ENCODE measurements at places on chromosomes 2 and 18. TPM values are rescaled to one million over a fixed set of nuclear protein-coding genes. Genes with fewer than 3 reads are reported as not detected.
A peak's percentile ranks its signal among the peaks of the same experiment; 100 is the strongest.

DNA sequence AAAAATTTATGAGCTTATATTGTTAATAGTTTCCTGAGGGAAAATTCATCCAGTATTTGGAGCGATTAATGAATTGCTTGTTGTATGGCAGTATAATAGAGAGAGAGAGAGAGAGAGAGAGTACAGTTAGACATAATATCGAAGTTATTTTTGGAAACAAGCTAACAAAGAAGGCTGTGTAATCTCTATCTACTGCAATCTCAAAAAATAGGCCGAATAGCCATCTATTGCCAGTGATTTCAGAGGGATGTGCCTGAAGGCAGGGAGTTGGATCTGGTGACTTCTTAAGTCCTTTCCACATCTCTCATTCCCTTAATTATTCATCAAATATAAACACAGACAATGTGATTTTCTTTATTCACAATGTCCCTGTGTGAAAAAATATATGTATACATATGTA, 433.1 kb upstream of the RAB12 start:
- no peak for DNase-seq
- no peak overlapping the region for H3K27ac ChIP-seq
- H3K27me3 ChIP-seq: no peaks in the 10 kb centered on the region
- H3K4me1 ChIP-seq: peaks cover 14% of the 10 kb centered on the region
- no peak overlapping the region for H3K4me3 ChIP-seq

- H3K36me3 ChIP-seq: no peaks in the 10 kb centered on the region
- peaks cover 6% of the 10 kb centered on the region for H3K4me1 ChIP-seq
- no peak overlapping the region for H3K27ac ChIP-seq
- H3K27me3 ChIP-seq: no peaks in the 10 kb centered on the region
- DNase-seq: no peak
- H3K4me3 ChIP-seq: no peak overlapping the region
Measured at GRCh38 chr18:41871229-41872000, 83.6 kb upstream of the PIK3C3 start.

DNA sequence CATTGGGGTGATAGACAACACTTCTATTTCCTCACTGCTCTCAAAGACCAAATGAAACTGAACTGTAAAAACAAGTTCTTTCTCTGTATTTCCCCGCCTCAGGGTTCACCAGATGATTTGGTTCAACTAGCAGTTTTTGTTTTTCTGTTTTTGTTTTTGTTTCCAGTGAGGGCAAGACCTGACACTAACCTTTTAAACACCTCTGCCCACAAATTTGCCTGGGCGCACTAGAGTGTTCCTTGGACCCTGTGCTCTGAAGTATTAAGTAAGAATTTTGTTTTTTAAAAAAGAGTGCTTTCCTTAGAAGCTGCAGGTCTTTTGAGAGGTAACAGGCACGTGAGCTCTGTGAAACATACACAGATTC, 92.9 kb downstream of the DYSF start:
- H3K27ac ChIP-seq: no peak overlapping the region
- peak; percentile 4 for DNase-seq
- no peak overlapping the region for H3K4me3 ChIP-seq
- H3K4me1 ChIP-seq: peaks cover 12% of the 10 kb centered on the region

DNA sequence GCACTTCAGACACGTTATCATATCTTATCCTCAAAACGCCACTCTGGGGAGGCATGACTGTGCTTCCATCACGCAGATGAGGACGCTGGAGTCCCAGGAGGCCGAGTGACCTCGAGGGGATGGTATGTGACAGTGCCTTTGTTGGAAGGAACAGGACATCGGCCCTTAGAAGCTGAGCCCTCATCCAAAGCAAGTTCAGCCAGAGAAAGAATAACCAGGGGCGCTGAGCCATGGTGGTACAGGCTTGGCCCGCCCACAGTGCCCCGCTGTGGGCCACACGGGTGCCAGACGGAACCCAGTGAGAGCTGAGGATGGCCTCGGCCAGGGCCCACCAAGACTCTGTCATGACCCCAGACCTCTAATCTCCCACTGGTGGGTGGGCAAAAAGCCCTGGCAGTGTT, 31.3 kb downstream of the HS1BP3 start:
- H3K36me3 ChIP-seq: peaks cover 42% of the 10 kb centered on the region
- H3K4me1 ChIP-seq: peaks cover 74% of the 10 kb centered on the region
- H3K27me3 ChIP-seq: no peaks in the 10 kb centered on the region
- H3K27ac ChIP-seq: peak overlapping the region; percentile 90
- peak; percentile 73 for DNase-seq

- H3K36me3 ChIP-seq: no peaks in the 10 kb centered on the region
- no peak overlapping the region for H3K4me3 ChIP-seq
- H3K27me3 ChIP-seq: no peaks in the 10 kb centered on the region
- no peak for DNase-seq
- peaks cover 7% of the 10 kb centered on the region for H3K4me1 ChIP-seq
Measured at GRCh38 chr2:202109737-202110184, 36.7 kb downstream of the KIAA2012 start.

DNA sequence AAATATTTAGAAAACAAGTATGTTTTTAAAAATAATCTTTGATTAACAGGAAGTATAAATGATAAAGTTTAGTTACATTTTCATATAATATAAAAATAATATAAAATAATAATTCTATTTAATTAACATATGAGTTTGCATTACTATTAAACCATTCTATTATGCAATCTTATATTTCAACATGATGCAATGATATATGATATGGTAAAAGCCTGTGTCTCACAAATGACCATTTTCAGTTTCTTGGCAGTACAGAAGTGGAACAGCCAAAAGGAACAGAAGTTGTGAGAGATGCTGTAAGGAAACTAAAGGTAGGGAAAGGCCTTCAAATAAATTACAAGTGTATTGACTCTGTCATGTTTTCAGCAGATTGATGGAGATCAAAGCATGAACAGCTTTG, 230.8 kb downstream of the GULP1 start:
- no peak for DNase-seq
- no peaks in the 10 kb centered on the region for H3K27me3 ChIP-seq
- H3K27ac ChIP-seq: no peak overlapping the region
- H3K4me1 ChIP-seq: no peaks in the 10 kb centered on the region

Gene CCBE1
- 0.81 TPM for total RNA-seq

- H3K27ac ChIP-seq: peak overlapping the region; percentile 76
- no peaks in the 10 kb centered on the region for H3K27me3 ChIP-seq
- H3K4me3 ChIP-seq: peak overlapping the region; percentile 6
- H3K4me1 ChIP-seq: peaks cover 12% of the 10 kb centered on the region
- no peaks in the 10 kb centered on the region for H3K36me3 ChIP-seq
- peak; percentile 75 for DNase-seq
Measured at GRCh38 chr2:9693196-9693491, 62.3 kb upstream of the YWHAQ start.

GRCh38 chr2:160294339-160294803, 94.3 kb upstream of the ITGB6 start:
- H3K4me1 ChIP-seq: peaks cover 40% of the 10 kb centered on the region
- no peak overlapping the region for H3K4me3 ChIP-seq
- peak; percentile 83 for DNase-seq
- H3K36me3 ChIP-seq: peaks cover 32% of the 10 kb centered on the region
- H3K27ac ChIP-seq: peak overlapping the region; percentile 76
- no peaks in the 10 kb centered on the region for H3K27me3 ChIP-seq

- DNase-seq: no peak
- H3K27me3 ChIP-seq: no peaks in the 10 kb centered on the region
- H3K4me1 ChIP-seq: peaks cover 11% of the 10 kb centered on the region
- H3K4me3 ChIP-seq: no peak overlapping the region
- no peak overlapping the region for H3K27ac ChIP-seq
Measured at GRCh38 chr2:205403244-205403825, 279.0 kb upstream of the NRP2 start.

DNA sequence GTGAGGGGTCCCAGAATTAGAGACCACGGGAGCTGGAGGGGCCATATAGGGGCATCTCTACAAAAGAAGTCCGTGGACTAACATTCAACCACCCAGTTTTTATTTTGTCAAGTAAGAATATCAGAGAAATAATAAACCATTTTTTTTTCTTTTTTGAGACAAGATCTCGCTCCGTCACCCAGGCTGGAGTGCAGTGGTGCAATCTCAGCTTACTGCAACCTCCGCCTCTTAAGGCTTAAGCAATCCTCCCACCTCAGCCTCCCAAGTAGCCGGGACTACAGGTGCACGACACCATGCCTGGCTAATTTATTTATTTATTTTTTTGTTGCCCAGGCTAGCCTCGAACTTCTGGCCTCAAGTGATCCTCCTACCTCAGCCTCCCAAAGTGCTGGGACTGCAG, 82.7 kb downstream of the ZFP36L2 start:
- peaks cover 16% of the 10 kb centered on the region for H3K4me1 ChIP-seq
- no peak for DNase-seq
- H3K36me3 ChIP-seq: no peaks in the 10 kb centered on the region
- H3K4me3 ChIP-seq: no peak overlapping the region
- H3K27me3 ChIP-seq: no peaks in the 10 kb centered on the region
- no peak overlapping the region for H3K27ac ChIP-seq

DNA sequence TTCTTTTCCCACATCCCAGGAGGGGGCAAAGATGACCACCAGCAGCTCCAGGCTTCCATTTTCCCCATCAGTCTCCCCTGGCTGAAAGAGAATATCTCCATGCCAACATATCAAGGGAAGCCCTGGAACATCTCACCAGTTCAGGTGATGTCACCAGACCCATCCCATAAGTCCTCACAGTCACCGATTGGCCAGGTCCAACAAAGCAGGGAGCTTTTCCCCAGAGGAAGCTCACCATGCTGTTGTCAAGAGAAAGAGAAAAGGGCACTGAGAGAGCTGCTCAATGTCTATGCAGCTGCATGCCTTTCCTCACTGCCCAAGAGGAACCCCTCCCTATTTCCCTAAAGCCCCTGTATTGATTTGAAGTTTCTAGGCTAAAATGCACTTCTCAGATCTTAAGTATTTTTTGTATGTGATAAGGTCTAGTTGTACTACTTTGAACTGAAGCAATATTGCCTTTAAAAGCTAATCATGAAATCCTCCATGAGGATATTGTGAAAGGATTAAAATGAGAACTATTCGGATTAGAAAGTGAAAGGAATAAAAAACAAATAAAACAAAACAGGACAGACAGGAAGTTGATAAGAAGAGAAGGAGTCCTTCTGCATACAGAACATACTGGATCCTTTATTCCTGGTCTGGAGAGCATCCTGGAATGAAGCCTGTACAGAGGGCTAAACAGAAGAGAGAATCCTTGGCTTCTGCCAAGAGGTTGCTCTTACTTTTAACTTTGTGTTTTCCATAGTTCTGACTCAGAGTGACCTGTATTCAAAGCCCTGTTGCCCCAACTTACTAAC, 45.2 kb upstream of the CTIF start:
- H3K4me1 ChIP-seq: peaks cover 6% of the 10 kb centered on the region
- no peak for DNase-seq
- no peak overlapping the region for H3K4me3 ChIP-seq
- peak overlapping the region; percentile 18 for H3K27ac ChIP-seq

Gene NYAP2
- not detected for total RNA-seq

Gene APCDD1
- total RNA-seq: 122 TPM

DNA sequence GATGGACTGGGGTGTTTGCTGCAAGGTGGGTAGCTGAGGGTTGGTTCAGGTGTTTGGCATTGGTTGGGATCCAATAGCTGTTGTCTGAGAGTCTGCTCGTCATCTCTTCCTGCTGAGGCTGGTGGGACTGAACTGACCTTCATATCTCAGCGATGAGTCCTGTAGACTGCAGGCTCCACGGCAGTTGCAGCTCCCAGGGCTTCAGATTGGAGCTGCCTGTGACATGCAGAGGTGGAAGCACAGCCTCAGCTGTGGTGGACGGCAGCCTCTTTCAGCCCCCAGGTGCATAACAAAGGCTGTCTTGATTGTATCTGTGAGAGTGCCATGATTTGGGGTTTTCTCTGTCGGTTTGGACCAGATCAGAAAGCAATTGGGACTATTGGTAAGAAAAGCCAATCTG, 3.9 kb upstream of the IL1R2 start:
- peaks cover 45% of the 10 kb centered on the region for H3K4me1 ChIP-seq
- H3K27me3 ChIP-seq: no peaks in the 10 kb centered on the region
- H3K27ac ChIP-seq: no peak overlapping the region
- H3K4me3 ChIP-seq: no peak overlapping the region

Gene GBX2
- 0.60 TPM for total RNA-seq

Gene PSMA8
- total RNA-seq: not detected

Gene HMSD
- not detected for total RNA-seq

Gene ALPP
- total RNA-seq: not detected

DNA sequence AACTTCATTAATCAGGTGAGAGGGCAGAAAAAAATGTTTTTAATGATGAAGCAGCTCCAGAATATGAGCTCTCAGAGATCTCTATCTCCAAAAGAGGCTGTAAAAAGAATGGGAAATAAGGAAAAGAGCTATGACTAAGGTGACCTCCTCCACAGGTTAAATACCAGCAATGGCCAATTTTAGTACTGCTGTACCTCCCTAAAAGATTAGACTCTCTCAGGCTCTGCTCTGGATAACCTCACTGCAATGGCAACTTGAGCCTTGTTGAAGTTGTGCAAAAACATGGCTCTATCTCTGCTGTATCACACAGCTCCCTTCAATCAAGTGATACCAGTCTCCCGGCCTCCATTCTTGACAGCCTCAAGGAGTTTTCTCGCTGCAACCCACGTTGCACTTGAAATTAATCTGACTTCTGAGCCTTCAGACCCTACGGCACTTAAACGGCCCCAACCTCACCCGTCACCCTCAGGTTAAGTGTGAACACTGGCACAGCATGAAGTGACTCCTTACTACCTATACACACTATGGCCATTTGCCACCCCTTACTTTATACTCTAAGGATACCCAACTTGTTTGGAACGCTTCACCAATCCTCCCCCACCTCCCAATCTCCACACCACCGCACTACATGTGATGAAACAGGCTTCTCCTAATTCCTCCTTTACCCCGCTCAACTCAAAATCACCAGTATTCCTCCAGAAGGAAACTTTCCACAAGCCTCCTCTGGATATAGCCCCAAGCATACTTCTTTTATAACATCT, 36.3 kb downstream of the SMAD2 start:
- H3K27ac ChIP-seq: no peak overlapping the region
- H3K36me3 ChIP-seq: peaks cover 16% of the 10 kb centered on the region
- no peak for DNase-seq
- no peaks in the 10 kb centered on the region for H3K4me1 ChIP-seq
- H3K27me3 ChIP-seq: no peaks in the 10 kb centered on the region

GRCh38 chr2:62844311-62845090, 139.0 kb downstream of the EHBP1 start:
- no peak overlapping the region for H3K27ac ChIP-seq
- peaks cover 13% of the 10 kb centered on the region for H3K36me3 ChIP-seq
- no peaks in the 10 kb centered on the region for H3K4me1 ChIP-seq

Gene GRB14
- total RNA-seq: 7.9 TPM

Gene OSR1
- total RNA-seq: 12.8 TPM

GRCh38 chr2:24826773-24827145, 33.5 kb downstream of the CENPO start:
- peaks cover 8% of the 10 kb centered on the region for H3K4me1 ChIP-seq
- no peak for DNase-seq
- H3K27me3 ChIP-seq: no peaks in the 10 kb centered on the region
- H3K27ac ChIP-seq: no peak overlapping the region
- H3K4me3 ChIP-seq: no peak overlapping the region

Gene LYG2
- not detected for total RNA-seq

- no peak overlapping the region for H3K27ac ChIP-seq
- no peaks in the 10 kb centered on the region for H3K27me3 ChIP-seq
- H3K36me3 ChIP-seq: no peaks in the 10 kb centered on the region
- H3K4me3 ChIP-seq: no peak overlapping the region
Measured at GRCh38 chr2:8239531-8240088, 442.2 kb upstream of the ID2 start.

GRCh38 chr18:42937436-42937835, 178.0 kb downstream of the RIT2 start:
- H3K27ac ChIP-seq: no peak overlapping the region
- no peaks in the 10 kb centered on the region for H3K36me3 ChIP-seq
- no peaks in the 10 kb centered on the region for H3K27me3 ChIP-seq
- DNase-seq: no peak
- H3K4me1 ChIP-seq: no peaks in the 10 kb centered on the region

GRCh38 chr2:17643031-17643615, 102.6 kb downstream of the VSNL1 start:
- H3K36me3 ChIP-seq: no peaks in the 10 kb centered on the region
- no peak for DNase-seq
- H3K27ac ChIP-seq: peak overlapping the region; percentile 73
- no peak overlapping the region for H3K4me3 ChIP-seq
- no peaks in the 10 kb centered on the region for H3K27me3 ChIP-seq
